ENCODE measurements at places on chromosomes 7 and 10.
A peak's percentile ranks its signal among the peaks of the same experiment; 100 is the strongest.

DNA sequence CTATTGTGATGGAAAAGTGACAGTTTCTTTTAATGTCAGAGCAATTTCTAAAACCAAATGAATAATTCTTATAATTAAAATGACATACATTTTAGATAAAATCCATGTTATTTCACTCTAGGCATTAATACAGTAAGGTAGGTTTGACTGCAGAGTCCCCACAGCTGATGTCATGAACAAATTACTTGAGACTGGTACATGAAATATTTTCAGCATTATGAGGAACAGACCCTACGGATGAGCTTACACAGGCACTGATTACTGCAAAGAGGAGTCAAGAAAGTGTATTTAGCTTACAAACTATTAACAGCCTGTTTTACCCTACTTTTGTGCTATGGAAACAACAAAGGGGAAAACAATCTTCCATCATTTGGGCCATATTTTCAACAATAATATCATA is 8.9 kb downstream of the COL1A2 start:
- DNase-seq, result no peak

- no peak for DNase-seq
Measured at GRCh38 chr7:11775401-11775800, 56.6 kb downstream of the THSD7A start.

GRCh38 chr10:10612151-10612550 is 405.5 kb upstream of the CELF2 start:
- no peak for DNase-seq

DNA sequence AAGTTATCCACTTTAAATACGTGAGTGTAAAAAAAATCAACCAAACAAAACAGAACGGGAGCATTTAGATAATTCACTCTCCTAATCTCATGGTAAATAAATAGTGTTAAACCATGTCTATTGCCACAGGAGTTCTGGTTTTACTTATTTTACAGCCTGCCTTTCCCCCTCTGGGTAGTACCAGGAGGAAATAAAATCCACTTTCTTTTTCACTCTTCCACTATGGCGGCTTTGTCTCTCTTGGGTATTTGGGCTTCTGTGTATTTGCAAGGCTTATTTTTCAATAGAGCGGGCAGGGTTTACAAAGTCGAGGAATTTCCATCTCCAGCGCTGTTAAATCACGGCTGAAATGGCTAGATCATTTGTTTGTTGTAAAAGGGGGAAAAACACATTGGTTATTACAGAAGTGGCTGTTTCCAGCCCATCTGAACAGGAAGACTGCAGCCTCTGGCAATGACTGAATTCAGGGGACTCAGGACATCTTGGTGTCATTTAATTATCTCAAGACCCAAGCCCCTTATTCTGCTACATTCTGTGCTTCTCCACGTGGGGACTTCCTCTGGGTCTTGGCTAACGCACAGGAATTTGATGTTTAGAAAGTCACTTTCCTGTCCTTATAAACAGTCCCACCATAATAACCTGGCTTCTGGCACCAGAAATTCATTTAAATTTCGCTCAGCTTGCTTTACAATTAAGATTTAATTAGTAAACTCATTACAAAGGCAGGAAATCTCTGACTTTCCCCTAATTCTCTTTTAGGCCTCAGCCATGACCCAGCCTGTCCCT is 323.9 kb downstream of the GATA3 start:
- DNase-seq, result no peak

DNA sequence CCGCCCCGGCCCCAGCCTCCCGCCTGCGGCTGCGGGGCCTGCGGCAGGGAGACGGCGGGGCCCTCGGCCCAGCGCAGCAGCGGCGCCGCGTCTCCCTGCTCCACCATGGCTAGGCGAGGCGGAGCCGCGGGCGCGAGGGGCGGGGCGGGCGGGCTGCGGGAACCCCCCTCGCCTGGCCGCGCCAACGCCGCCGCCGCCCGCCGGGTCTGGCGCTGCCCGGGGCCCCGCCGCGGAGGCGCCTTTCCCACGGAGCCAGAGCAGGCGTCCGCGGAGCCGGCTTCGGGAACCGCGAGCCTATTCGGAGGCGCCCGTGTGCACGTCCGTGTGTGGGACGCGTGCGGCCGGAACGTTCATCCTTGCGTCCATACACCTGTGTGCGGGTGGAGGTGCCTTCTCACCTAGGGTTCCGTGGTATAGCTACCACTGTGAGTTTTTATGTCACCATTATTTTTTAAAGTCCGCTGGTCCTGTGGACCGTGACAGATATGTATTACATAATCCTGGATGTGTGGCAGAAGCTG is at the start of gene DENND11:
Gene DENND11 (minus strand): TSS at position 120 of the 521 bp plus-strand sequence. CDS start 13 bp downstream, at position 107.
- DNase-seq, result peak; percentile 69

DNA sequence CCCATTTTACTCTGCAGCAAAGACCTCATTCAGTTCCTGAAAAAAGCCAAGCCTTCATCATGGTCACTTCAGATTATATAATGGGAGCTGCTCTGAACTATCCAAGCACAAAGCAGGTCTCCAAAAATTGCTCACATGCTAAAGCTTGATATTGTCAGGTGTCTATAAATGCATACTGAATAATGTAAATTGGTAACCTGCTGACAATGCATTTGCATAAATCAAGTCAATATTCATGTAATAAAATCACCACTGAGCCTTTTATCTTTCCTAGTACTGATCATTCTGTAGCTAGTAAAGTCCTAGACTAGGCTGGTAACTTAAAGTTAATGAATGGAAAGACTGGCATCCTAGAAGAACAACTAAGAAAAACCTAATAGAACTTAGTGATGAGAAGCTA is 188.3 kb downstream of the IMMP2L start:
- DNase-seq, result no peak

DNA sequence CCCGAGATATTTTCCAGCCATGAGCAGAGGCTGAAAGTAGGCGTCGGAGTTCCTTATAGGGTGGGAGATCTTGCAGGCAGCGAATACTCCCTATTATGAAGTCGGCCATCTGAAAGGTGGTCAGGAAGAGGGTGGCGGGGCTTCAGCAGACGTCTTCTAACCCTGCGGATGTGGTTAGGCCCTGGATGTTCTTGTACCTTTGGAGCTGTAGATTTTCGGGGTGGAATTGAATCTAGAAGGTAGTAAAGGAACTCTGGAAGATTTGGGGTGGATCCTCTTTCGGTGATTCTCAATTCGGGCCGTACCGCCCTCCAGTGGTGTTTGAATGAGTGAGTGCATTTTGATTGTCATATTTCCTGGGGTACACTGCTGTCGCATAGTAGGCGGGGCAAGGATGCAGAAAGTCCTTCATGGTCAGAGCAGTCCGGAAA is 635 bp downstream of the NUP205 start:
- peak; percentile 79 for DNase-seq

- DNase-seq, result peak; percentile 45
Measured at GRCh38 chr10:47047577-47048525, 136.6 kb downstream of the PTPN20 start.

- DNase-seq, result no peak
Measured at GRCh38 chr10:107901076-107901475, 736.6 kb upstream of the SORCS1 start.

- no peak for DNase-seq
Measured at GRCh38 chr7:47473499-47474210, 108.3 kb downstream of the TNS3 start.

DNA sequence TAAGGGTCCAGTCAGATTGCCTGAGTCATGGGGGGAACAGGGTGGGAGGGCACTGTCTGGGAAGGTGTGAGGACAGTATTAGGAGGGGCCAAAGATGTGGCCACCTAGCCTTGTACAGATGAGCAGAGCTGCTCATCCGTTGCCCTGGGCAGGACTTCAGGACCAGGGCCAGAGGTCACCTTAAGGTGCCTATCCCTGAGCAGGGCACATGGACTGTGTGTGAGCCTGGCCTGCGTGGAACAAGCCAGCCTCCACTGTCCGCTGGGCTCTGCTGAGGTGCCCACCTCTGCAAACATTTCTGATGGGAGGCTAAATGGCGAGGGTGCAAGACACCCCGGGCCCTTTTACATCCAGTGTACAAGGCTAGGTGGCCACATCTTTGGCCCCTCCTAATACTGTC is 3.4 kb upstream of the OPN1SW start:
- no peak for DNase-seq

DNA sequence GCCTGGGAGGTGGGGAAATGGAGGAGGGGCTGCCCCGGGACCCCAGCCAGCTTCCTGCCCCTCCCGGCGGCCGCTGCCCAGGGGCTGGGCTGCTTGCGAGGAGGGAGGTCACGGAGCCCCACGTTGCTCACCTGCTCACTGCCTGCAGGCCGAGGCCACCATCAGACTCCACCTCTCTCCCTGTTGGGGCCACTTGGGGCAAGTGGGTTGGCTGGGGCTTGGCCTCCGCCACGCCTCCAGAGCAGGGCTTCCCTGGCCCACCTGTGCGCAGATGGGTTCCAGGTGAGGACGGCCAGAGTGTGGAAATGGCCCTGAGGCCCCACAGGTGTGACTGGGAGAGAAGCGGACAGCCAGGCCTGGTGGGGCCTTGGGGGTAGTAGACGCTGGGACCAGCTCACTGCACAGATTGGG is 82.8 kb upstream of the DIP2C start:
- DNase-seq, result no peak

GRCh38 chr10:26491934-26492333 is 53.8 kb downstream of the APBB1IP start:
- no peak for DNase-seq

GRCh38 chr10:16742165-16742960 is 74.9 kb downstream of the RSU1 start:
- DNase-seq, result peak; percentile 2

GRCh38 chr10:60099998-60100747 is 193.8 kb upstream of the CCDC6 start:
- no peak for DNase-seq

DNA sequence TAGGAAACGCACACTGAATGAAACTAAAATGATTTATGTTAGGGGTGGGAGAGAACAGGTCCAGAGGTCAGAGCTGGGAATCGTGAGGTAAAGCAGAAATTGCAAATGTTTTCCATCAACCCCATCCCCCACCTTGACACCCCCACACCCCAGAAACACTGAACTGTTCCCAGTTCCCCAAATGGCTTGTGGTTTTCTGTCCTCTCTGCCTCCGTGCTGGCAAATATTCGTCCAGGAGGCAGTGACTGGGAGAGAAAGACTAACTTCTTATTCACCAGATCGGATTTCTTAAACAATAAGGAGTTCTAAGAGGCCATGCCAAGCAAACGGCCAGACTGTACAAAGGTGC is 730 bp upstream of the RASSF4 start:
- DNase-seq, result no peak

DNA sequence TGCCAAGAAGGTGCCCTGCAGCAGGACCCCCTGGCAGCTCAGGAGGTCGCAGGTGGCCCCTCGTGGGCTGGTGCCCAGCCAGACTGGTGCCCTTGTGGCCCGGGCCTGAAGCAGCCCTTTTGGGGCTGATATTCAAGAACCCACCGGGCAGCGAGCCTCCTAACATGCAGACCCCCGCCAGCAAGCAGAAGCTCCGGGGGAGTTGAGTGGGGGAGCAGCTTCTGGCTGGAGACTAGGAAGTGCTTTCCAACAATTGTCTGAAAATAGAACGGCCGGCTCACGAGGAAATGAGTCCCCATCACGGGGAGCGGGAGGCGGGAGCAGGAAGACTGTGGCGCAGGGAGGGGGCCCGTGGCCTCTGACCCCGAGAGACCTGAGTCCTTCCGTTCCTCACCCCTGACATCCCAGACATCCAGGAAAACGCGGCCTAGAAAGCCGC is 9.5 kb upstream of the INTS1 start:
- DNase-seq, result no peak

DNA sequence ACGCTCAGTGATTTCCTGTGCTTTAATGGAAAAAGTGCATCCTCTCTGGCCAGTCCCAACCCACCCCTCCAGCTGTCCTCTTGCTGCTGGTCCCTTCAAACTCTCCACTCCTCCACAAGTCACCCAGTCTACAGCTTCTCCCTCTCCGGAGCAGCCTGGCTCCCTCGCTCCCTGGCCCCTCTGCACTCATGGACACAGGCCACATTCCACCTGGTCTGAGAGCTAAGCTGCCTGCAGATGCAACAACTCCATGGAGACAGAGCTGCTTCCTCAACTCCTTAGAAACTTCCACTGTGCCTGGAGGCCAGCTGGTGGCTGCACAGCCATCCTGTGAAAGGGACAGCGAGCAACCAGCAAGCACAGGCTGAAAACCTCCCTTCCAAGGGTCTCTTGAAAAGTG is 88.0 kb downstream of the GPR26 start:
- no peak for DNase-seq

DNA sequence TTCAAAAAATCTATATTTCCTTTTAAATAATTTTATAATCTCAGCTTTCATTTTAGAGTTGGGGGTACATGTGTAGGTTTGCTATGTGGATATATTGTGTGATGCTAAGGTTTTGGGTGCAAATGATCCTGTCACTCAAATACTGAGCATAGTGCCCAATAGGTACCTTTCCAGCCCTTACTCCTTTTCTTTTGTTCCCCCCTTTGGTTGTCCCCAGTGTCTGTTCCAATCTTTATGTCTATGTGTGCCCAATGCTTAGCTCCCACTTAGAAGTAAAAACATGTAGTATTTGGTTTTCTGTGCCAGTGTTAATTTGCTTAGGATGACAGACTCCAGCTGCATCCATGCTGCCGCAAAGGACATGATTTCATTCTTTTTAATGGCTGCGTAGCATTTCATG is 103.6 kb downstream of the ZEB1 start:
- DNase-seq, result no peak

GRCh38 chr7:94417306-94417705 is 22.6 kb downstream of the COL1A2 start:
- no peak for DNase-seq

- DNase-seq, result no peak
Measured at GRCh38 chr10:43899224-43899959, 250.7 kb upstream of the ZNF32 start.

DNA sequence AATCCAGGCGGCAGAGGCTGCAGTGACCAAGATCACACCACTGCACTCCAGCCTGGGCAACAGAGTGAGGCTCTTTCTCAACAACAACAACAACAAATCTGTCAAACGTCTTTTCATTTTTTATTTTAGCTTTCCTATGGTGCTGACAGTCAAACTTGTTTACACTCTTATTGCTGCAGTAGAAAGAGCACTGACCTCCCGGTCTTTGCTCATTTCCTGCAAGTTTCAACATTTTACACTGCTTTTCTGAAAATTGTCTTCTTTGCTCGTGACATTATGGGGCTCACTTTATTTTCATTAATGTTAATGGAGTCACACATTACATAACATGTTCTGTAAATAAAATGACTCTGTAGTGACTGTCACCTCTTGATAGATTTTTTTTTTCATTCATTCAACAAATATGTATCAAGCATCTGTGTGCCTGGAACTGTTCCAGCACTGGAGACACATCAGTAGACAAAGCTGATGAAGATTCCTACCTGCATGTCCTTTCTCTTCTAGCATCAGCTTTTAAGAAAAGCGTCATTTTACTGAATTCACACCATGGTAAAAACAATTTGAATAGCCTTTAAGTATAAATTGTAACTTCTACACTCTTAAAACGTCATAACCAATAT is 277.3 kb downstream of the CELF2 start:
- DNase-seq, result no peak

DNA sequence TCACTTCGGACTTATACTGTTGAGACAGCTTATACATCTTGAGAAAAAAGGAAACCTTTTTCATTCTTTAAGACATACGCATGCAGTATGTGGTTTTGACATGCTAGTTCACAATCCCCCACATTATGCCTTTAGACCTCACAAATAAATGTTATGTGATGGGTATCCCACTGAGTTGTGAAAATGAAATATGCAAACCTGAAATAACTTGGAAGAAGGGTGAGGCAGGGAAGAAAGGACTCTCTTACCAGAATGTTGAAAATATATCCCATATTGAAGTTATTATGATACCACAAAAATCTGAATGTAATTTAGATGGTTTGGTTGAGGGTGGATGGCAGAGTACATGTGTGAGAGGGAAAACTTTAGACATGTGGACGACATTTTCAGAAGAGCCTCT is 379.8 kb downstream of the BBS9 start:
- no peak for DNase-seq

- peak; percentile 55 for DNase-seq
Measured at GRCh38 chr10:71812016-71812912, 38.8 kb downstream of the PSAP start.

Measured in right kidney (tissue), 9 donors.